ENCODE measurements at places on chromosomes 12 and 14.

GRCh38 chr12:64716839-64717455 lies 42.3 kb downstream of the GNS start:
- no peak for DNase-seq

DNA sequence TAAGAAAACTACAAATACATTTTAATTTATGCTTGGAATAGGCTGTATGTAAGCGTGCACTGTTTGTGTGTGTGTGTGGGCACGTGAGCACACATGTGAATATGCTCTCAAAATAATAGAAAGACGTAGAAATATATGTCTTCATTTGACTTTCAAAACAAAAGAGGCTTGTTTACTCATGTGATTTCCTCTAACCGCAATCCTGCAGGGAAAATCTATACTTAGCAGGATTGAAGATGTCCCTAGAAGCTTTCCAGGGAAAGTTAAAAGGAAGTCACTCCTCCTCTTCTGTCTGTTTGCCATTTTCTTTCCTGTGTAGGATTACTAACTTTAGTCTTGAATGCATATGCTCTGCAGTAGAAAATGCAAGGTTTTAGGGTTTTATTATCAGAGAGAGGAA lies 404.7 kb downstream of the MDGA2 start:
- DNase-seq = no peak

DNA sequence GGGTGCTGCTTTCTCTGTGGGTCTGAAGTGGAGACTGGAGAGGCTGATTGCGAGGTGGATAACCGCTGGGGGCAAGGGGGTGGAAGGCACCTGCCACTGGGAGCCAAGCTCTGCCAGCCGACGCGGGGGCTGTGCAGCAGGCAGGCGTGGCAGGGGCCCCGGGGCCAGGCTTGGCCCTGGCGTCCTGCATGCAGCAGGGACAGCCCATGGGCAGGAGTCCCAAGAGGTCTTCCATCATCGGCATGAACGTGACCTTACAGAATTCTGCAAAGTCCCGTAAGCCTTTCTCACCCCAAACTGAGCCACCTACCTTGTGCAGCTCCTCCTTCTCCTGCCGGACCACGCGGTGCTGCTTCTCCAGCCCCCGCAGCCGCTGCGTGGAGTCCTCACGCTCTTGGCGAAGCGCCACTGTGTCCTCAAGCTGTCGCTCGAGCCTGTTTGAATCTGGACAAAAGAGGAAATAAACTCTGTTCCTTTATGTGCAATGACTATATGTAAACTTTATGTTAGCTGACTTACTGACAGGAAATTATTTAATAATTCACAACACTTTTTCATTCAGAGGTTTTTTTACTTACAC lies 51.3 kb downstream of the AMN start:
- DNase-seq = no peak

GRCh38 chr14:23344481-23344880 lies 8.2 kb downstream of the SLC22A17 start:
- DNase-seq = no peak

GRCh38 chr12:124508381-124509079 lies 58.9 kb downstream of the NCOR2 start:
- no peak for DNase-seq

GRCh38 chr12:104219361-104219892 lies 3.8 kb downstream of the TXNRD1 start:
- no peak for DNase-seq

- DNase-seq = no peak
Observed at GRCh38 chr12:71442567-71442931, 3.0 kb downstream of the LGR5 start.

- DNase-seq = no peak
Observed at GRCh38 chr14:91090743-91091142, 23.1 kb upstream of the DGLUCY start.

DNA sequence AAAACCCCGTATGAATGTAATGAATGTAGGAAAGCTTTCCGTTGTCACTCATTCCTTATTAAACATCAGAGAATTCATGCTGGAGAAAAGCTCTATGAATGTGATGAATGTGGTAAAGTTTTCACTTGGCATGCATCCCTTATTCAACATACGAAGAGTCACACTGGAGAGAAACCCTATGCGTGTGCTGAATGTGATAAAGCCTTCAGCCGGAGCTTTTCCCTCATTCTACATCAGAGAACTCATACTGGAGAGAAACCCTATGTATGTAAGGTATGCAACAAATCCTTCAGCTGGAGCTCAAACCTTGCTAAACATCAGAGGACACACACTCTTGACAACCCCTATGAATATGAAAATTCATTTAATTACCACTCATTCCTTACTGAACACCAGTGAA lies 23.8 kb downstream of the ZNF891 start:
- no peak for DNase-seq

- DNase-seq = no peak
Observed at GRCh38 chr12:6917491-6918231, 3.3 kb downstream of the ENO2 start.

GRCh38 chr14:22391908-22392565 lies 197.0 kb downstream of the DAD1 start:
- DNase-seq = peak; percentile 55

DNA sequence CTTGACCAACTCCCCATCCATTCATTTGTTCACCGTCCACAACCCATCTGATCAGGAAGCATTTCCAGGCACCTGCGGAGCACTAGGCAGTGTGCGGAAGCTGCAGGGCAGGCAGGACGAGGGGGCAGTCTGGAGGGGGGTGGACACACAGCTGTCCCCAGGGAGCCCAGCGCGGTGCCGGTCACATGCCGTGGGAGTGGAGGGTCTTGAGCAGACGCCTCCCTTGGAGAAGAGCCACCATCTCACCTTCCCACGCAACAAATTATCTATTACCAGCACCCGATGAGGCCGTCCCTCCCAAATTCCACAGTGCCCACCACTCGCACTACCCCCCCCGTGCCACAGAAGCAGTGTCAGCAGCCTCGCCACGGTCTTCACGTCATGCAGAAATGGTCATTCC lies 10.8 kb downstream of the DLK1 start:
- DNase-seq = no peak

DNA sequence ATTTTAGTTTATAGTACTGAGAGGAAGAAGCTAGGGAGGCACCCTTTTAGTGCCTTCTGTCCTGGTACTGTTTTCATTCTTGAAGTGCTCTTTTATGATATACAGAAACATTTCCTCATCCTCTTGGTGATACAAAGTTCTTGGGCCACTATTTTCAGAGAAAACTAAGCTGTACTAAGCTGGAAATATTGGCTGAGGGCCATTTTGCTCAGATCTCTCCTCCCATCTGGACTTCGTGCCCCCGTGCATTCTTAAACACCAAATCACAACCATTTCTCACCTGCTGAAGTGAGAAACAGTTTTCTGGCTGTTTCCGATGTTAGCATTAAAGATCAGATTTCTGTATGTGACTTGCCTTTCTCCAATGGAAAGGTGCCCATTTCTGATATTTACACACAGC lies 158.9 kb downstream of the FBXL14 start:
- DNase-seq = no peak

DNA sequence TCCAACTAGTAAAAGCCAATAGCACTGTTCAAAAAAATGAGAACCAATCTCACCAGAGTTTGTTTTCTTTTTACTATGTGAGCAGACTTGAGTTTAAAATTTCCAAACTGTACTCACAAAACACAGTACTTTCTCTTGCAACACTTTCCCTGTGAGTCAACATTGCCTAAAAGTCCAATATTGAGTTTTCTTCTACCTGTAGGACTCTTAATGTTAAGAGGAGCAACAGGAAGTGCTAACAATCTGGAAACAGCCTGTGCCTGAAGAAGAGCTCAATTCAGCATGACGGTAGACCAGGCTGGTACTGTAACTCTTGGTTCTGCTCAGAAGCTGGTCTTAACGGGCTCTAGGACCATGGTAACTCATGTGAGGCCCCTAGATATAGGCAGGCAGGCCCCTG lies 144.3 kb downstream of the MED13L start:
- DNase-seq = no peak

DNA sequence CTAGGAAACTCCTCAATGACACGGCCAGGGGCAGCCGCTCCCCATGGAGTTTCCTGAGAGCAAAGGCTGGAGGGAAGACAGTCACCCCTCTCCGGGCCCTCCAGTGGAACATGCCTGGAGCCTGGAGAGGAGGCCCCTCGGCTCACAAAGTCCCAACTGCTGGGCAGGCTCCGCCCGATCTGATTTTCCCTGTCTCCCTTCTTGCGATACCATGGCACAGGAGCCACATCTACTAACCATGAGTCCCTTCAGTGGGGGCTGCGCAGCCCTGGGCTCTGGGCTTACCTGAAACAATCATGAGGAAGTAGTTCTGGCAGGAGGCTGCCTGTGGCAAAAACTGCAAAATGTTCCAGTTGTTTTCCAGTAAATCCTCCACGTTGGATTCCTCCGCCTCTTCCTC lies 15.3 kb downstream of the P2RX2 start:
- no peak for DNase-seq

DNA sequence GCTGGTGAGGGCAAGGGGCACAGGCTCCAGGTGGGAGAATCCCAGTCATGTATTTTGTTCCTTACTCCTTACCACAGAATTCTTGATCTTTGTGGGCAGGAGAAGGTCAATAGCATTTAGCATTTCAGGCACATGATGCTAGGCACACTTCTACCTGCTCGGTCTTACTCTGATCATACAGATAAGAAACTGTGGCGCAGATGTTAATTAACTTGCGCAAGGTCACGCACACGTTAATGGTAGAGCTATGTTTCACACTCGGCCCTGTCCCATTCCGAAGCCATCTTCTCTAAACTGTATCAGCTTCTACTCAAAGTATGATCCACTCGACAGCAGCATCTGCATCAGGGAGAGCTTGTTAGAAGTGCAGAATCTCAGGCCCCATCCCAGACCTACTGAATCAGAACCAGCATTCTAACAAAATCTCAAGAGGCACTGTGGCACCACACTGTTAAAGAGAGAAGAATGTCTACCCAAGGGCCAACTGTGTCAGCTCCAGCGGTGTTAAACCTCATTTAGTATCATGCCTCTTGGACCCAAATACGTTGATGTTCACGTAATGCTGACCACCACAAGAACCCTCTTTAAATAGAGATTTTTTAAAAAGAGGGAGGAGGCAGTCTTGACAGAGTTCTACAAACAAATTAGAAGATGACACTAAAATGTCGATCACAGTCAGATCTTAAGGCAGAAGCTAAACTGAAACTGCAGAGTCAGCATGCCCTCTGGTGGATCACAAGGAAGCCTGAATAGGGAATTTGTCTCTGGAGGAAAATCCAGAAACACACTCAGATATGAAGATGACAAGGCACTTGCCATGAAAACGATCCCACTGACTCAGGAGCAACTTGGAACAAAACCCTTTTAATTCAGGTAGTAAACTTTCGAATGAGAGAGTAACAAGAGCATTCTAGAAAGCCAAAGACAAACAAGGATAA lies 7.3 kb downstream of the STXBP6 start:
- DNase-seq = no peak

GRCh38 chr12:122646517-122647217 lies 56.5 kb downstream of the HCAR2 start:
- no peak for DNase-seq
